Dorsolateral prefrontal cortex (tissue), 122 donors: ENCODE measurements at places on chromosomes 11 and 22. TPM values are rescaled to one million over a fixed set of nuclear protein-coding genes. Genes with fewer than 3 reads are reported as not detected.

Gene KLHL35
- 4.9 TPM for total RNA-seq

Gene SLC17A6
- total RNA-seq, result 9.3 TPM

Gene ANO9
- not detected for total RNA-seq

Gene C22orf39
- total RNA-seq, result 60.8 TPM

Gene TPCN2
- total RNA-seq, result 26.5 TPM

Gene SCGB1C1
- total RNA-seq, result not detected

Gene TBX1
- total RNA-seq, result 3.0 TPM

Gene TOMT
- not detected for total RNA-seq

Gene C11orf86
- total RNA-seq, result not detected

Gene SAA4
- not detected for total RNA-seq

Gene CCDC89
- total RNA-seq, result 1.8 TPM

Gene ABCG4
- 19.9 TPM for total RNA-seq

Gene LRP5
- total RNA-seq, result 7.1 TPM

Gene OR8B12
- not detected for total RNA-seq

Gene BEST1
- 28.1 TPM for total RNA-seq

Gene IL17REL
- 0.32 TPM for total RNA-seq

Gene FAM111B
- total RNA-seq, result 0.65 TPM

Gene IL18BP
- 11.5 TPM for total RNA-seq

Gene TMPRSS13
- total RNA-seq, result 0.35 TPM

Gene B4GAT1
- 205 TPM for total RNA-seq

Gene FXYD6
- total RNA-seq, result 279 TPM

Gene MS4A14
- 5.0 TPM for total RNA-seq

Gene KCNC1
- 122 TPM for total RNA-seq

Gene ART1
- not detected for total RNA-seq

Gene TENM4
- total RNA-seq, result 59.0 TPM

Gene ENTHD1
- total RNA-seq, result not detected

Gene MOGAT2
- not detected for total RNA-seq

Gene MYBPC3
- 0.13 TPM for total RNA-seq

Gene TMEM132A
- 136 TPM for total RNA-seq

Gene OR5B21
- not detected for total RNA-seq

Gene UBQLNL
- total RNA-seq, result 0.77 TPM

Gene INPP5J
- total RNA-seq, result 19.0 TPM

Gene CCDC116
- total RNA-seq, result 0.25 TPM

Gene PTPRCAP
- 0.85 TPM for total RNA-seq

Gene ANO5
- 25.2 TPM for total RNA-seq

Gene OR52E8
- total RNA-seq, result not detected

Gene OR8D1
- not detected for total RNA-seq

Gene DDX25
- 44.4 TPM for total RNA-seq

Gene TEX12
- not detected for total RNA-seq

Gene MEI1
- 2.7 TPM for total RNA-seq

Gene ISX
- total RNA-seq, result not detected

Gene RIMBP3C
- total RNA-seq, result 0.18 TPM

Gene MYRF
- total RNA-seq, result 239 TPM

Gene OR51E1
- not detected for total RNA-seq

Gene OR8D4
- total RNA-seq, result not detected

Gene ME3
- total RNA-seq, result 68.3 TPM

Gene OTOG
- total RNA-seq, result 0.32 TPM

Gene ANGPTL5
- not detected for total RNA-seq

Gene FGF19
- not detected for total RNA-seq

Gene RAB6A
- 273 TPM for total RNA-seq

Gene LBHD1
- total RNA-seq, result 6.6 TPM

Gene LDHAL6A
- total RNA-seq, result 0.77 TPM

Gene TBX10
- total RNA-seq, result not detected

Gene CPSF7
- total RNA-seq, result 94.8 TPM
